ENCODE measurements at places on chromosomes 1 and 21.

GRCh38 chr1:6426277-6426971 is 1.8 kb downstream of the ESPN start:
- DNase-seq: no peak

DNA sequence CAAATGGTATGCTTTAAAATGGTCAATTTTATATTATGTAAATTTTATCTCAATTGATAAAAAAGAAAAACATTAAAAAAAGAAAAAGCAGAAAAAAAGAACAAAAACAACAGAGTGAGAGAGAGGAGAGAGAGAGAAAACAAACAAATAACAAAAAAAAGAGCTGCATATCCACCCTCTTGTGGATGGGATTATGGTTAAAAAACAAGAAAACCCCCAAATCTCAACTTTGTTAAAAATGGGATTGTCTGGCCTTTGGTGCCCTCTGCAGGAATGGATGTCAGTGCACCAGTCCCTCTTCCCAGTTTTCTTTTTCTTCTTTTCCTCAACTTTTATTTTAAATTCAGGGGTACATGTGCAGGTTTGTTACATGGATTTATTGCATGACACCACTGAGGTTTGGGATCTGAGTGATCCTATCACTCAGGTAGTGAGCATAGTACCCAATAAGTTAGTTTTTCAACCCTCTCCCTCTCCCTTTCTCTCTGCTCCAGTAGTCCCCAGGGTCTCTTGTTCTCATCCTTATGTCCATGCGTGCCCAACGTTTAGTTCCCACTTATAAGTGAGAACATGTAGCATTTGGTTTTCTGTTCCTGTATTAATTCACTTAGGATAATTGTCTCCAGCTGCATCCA is 28.1 kb downstream of the RNF187 start:
- peak; percentile 34 for DNase-seq

- DNase-seq: no peak
Observed at GRCh38 chr1:27934818-27935549, at the start of gene SMPDL3B. Gene SMPDL3B (plus strand): TSS chr1:27935000. CDS start chr1:27935184, 184 bp downstream.

- no peak for DNase-seq
Observed at GRCh38 chr1:15543589-15544568, 17.2 kb downstream of the DNAJC16 start.

DNA sequence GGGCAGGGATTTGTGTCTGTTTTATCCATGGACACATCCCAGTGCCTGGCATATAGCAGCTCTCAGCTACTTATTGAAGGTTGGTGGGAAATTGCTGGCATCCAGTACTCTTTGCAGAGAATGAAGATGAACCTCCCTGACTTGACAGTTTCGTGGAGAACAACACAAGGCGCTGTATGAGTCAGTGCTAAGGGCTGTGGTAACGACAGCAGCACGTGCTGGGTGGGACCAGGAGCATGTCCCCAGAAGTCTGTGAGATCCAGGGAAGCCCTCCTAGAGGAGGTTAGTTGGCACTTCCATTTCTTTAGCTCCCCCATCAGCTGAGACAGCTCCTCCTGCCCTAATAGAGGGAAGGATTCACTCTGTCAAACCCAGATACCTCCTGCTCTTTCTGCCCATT is 25.9 kb upstream of the IL19 start:
- DNase-seq: no peak

DNA sequence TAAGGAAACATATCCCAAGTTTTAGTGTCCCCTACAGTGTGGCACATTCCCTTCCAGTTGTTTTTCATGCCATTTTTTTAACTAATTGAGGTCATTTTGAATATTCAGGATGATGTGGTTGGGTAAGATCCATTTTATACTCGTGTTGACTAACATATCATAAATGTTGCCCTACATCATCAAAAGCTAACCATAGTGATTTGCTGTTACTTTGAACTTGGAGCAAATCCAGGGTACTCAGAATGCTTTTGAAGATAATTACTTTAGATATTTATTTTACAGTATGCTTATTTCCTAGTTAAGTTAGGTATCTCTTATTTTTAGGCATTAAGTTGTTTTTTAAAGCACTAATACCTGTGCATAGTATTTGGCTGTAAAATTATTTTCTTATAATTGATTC is 57.8 kb downstream of the DYRK1A start:
- no peak for DNase-seq

DNA sequence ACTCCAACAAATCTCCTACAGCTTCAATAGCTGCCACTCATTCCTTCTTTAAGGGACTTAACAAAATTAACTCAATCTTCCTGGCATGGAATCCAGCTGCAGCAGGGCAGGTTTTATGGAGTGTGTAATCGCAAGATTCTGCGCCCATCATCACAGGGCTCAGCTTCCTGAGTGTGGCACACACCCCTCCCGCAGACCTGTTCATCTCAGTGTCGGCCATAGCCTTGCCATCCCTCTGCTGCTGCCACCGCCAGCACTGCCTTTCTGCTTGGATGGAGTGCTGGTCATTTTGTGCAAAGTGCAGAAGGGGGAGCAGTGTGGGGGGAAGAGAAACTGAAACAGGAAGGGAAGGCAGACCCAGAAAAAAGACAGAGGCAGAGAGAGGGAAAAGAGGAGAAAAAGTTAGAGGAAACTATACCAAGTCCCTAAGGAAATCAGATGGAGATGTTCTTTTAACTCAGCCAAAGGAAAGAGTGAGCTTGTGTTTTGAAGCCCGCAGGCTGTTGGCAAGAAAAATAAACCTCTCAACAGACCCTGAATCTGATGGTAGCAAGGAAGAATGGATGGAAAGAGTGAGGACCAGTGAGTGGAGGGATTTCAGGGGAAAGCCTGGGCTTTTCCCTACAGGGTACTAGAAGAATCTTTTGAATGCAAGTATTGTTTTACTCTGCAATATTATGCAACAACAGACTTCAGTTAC is 324.2 kb downstream of the SEC16B start:
- DNase-seq: no peak
